ENCODE measurements at places on chromosomes 12 and 14. TPM values are rescaled to one million over a fixed set of nuclear protein-coding genes. Genes with fewer than 3 reads are reported as not detected.

Gene FOXN3
- total RNA-seq = 80.3 TPM

Gene KRT75
- not detected for total RNA-seq

Gene KRT72
- total RNA-seq = not detected

Gene LRRC23
- 15.4 TPM for total RNA-seq

Gene PSMB5
- 129 TPM for total RNA-seq

Gene TSHR
- not detected for total RNA-seq

Gene FCF1
- 29.4 TPM for total RNA-seq
